ENCODE measurements at places on chromosomes 2 and 18.

- no peak for DNase-seq
Observed at GRCh38 chr2:219957820-219958219, 330.4 kb downstream of the SLC4A3 start.

DNA sequence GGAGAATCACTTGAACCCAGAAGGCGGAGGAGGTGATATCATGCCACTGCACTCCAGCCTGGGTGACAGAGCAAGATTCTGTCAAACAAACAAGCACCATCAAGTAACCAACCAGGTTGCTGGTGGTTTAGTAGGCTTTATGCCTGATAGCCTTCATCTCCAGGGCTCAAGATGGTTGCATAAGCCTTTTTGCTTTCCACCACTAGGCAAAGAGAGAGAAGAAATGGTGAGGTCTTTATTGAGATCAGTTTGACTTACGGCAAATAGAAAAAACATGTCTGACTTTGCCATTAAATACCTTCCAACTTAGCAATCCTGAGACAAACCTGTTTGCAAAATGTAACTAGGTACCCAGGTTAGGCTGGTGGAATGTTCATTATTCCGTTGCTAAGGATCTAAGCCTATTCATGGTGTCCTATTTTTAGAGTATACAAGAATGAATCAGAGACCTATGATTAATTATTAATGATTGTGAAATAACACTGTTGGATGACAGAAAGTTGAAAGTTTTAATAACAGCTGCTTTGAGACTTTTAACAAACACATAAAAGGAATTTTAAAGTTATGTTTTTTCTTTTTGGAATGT lies 53.5 kb upstream of the SLC38A11 start:
- no peak for DNase-seq

GRCh38 chr2:189901664-189902063 lies 117.4 kb downstream of the PMS1 start:
- no peak for DNase-seq

- peak; percentile 46 for DNase-seq
Observed at GRCh38 chr2:224284134-224284946, 117.6 kb downstream of the FAM124B start.

GRCh38 chr2:84768840-84769239 lies 112.0 kb downstream of the TRABD2A start:
- DNase-seq: no peak

DNA sequence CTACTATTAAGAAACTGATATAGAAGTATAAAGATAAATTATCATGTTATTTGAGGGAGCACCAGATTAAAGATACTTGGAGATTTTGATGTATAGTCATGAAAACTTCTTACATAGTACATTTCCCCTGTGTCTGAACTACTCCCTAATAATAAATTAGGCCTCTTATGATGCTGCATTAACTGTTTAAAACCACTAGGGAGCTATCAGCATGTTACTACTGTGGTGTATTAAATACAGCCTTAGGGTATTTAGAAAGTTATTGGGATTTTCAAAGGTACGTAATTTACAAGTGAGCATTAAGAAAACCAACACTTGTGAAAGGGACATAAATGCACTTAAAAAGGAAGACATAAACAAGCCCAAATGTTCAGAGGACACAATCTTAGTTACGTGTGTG lies 714.0 kb downstream of the EPHA4 start:
- no peak for DNase-seq

GRCh38 chr2:942775-943460 lies 7.7 kb upstream of the SNTG2 start:
- no peak for DNase-seq

DNA sequence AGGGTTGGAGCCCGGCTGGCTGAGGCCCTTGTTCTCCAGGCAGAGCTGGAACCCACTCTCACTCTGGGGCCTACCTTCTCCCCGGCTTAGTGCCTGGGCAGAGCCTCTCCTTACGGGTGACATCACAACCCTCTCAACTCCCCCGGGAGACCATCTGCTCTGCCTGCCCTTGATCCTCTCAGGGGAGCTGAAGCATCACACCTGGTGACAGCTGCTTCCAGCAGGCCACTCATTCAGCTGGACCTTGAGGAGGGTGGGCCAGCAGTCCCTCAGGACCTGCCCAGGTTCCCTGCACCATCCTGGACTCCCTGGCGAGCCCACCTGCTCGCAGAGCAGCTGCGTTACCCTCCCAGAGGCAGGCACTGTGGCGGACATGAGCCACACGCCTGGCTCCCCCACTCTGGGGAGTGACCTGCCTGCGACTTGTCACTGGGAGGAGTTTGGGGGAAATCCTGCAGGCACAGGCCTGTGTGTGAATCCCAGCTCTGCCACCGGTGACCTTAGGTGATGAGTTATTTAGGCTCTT lies 13.1 kb downstream of the HS6ST1 start:
- no peak for DNase-seq

GRCh38 chr2:96113367-96113677 lies 3.0 kb downstream of the ADRA2B start:
- no peak for DNase-seq
